GM04503 (cell line): ENCODE measurements at places on chromosomes 7 and 10.
A peak's percentile ranks its signal among the peaks of the same experiment; 100 is the strongest.

DNA sequence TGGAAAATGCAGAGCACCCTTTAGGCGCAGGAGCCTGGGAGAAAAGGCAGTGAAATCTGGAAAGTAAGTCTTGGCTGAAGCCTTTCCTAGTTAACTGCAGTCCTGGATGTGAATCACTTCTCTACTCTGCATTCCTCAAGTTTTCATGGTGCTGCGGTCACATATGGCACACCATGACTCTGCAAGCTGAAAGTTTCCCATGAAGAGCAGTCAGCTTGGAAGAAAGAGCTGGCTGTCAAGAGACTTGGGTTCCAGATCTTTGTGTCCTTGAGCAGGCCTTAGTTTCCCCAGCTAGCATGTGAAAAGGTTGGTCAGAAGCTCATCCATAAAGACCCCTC lies 548.3 kb downstream of the SORCS3 start:
- peak; percentile 47 for DNase-seq

GRCh38 chr7:86653919-86654659 lies 10.4 kb downstream of the GRM3 start:
- no peak for DNase-seq

GRCh38 chr7:28362812-28363211 lies 49.5 kb upstream of the CREB5 start:
- no peak for DNase-seq

- no peak for DNase-seq
These were observed 70.1 kb downstream of the NPTX2 start for GRCh38 chr7:98687111-98687751.

DNA sequence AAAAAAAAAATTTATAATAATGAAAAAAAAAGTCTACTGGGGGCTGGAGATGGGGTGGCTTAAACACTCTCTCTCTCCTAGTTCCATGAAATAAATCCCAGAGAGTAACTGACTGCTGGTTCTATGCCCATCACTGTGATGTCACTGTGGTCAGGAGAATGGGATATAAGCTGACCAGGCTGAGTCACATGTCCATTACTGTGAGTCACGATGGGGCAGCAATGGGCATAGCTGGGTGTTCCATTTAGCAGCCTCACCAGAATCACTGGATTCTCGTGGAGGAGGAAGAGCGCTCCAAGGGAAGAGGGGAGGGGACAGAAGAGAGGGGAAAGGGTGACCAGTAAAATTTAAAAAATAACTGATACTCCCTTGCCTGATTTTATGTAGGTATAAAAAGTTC lies 37.1 kb downstream of the MASTL start:
- peak; percentile 77 for DNase-seq

- DNase-seq = no peak
These were observed 10.6 kb upstream of the SAMD8 start for GRCh38 chr10:75100764-75101291.

DNA sequence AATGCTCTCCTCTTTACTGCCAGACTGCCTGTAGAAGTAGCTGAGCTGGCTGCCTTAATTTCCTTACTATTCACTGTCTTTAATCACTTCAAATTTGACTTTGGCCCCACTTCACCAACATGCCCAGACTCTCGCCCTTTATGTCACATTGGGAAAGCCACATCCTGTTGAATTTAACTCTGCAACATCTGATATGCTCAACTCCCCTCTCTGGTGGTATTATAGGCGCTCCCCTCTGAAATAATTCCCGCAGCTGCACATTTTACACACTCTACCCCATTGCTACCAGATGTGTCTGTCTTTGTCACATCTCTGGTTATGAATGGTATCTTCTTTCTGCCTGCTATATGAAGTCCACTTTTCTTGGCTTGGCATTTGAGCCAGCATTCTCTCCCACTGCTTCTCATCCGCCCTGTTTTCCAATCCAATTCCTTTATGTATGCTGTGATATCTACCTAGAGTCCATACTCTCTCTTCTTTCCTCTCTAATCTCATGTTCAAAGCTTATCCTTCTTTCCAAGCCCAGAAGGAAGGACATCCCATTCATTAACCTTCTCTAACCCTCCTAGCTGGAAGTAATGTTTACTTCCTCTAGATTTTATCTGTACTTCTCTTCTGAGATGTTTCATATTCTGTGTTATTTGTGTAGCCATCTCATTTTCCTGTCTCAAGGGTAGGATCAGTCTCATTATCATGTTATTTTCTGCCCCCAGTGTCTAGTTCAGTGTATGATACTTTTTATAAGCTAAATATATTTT lies 134.5 kb downstream of the ST7 start:
- DNase-seq = no peak

GRCh38 chr10:93223336-93223735 lies 149.6 kb downstream of the CYP26A1 start:
- DNase-seq = no peak

DNA sequence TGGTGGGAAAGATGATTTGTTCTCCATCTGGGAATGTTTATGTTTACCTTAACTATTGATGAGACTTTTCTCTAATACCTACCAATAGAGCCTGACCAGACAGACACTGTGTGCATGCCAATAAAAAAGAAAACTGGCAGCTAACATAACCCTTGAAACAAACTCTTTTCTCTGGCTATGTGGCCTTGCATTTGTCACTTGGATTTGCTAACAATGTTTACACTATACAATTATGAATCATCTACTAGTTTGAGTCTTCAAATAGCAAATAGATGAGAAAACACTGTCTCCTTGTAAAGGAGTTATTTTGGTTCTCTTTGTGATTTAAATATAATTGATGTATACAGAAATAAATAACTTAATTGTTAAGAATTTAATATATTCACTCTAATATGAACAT lies 273.1 kb downstream of the SEMA3D start:
- DNase-seq = peak; percentile 35

DNA sequence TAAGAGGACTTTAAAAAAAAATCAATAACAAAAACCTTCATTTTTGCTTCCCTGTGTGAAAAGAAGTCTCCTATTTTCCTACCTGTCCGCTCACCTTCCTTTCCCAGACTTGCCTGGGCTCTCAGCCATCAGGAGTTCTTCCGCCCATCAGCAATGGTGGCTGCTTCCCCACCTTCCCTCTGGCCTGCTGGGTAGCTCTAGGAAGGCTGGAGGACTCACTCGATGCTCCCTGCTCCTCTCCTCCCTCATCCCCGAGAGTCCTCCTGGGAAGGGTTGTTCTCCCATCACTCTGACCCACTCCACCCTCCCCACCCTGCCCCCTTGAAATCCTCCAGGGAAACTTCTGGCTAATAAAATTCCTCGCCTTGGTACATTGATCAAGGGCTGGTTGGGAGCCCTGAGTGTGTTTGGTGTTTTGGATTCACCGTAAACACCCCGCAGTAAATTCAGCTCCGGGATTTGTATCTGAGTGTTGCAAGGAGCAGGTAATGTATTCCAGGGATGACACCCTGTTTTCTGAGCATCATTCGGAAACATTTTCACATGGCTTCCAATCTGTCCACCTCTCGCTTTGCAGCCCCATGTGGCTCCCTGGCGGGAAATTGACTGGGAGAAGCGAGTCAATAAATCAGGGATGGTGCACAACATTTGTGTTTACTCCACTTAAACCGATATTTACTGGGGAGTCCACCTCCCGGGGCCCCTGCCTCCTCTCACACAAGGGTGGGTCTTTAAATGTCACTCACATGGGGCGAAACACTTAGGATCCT lies 126.4 kb upstream of the SDK1 start:
- DNase-seq = no peak

- no peak for DNase-seq
These were observed 50.9 kb downstream of the LAMB4 start for GRCh38 chr7:108079276-108079647.

DNA sequence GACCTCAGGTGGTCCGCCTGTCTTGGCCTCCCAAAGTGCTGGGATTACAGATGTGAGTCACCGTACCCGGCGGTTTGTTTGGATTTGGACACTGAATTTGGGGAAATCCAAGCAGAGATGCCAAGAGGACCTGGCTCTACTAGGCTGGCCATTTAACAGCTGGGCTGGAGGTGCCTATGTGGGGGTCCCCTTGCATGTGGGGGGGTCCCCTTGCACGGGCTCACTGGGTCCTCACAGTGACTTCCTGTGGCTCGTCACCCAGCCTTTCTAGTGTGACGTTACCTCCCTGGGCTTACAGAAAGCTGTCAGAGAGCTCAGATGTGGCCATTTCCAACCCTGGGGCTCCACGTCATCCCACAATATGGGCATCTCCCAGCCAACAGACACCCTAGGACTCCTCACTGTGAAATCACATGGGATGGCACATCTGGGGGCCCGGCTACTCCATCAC lies 49.3 kb upstream of the GNA12 start:
- DNase-seq = no peak

DNA sequence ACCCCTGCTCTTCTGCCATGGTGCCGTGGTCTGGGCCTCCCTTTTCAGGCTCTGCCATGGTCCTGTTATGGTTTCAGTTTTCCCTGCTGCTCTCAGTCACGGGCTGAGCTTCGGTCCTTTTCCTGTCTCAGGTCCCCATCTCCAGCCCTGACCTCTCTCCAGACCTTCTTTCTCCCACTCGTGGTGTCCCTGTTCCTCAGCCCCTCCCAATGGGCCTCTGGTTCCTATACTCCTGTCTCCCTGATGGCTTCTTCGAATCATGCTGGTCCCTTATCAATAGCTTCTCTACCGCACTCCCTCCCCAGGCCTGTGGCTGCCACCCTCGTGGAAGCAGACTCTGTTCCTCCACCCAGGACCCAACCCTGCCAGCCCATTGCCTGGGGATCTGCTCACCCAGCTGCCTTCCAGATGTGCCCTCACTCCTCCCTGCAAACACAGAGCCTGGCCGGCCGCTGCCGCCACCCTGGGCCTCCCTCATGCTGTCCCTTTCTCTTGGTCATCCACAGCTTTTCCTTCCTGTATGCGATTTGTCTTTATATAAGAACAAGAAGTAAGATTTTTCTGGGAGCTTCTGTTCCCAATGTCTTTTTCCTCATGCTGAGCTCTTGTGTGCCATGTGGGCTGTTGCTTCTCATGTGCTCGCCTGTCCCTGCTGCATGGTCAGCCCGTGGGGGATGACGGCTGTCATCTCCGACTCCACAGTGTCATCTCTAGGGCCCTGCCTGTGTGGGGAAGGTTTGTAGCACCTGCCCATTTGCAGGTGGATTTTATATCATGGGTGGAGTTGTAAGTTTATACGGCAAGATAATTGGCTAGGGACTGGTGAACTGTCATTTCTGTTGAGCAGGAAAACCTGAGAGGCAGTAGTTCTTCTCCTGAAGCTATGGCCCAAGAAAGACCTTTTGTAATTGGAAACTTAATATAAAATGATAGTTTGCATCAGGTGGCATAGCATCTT lies 126.7 kb downstream of the NT5C2 start:
- DNase-seq = no peak

DNA sequence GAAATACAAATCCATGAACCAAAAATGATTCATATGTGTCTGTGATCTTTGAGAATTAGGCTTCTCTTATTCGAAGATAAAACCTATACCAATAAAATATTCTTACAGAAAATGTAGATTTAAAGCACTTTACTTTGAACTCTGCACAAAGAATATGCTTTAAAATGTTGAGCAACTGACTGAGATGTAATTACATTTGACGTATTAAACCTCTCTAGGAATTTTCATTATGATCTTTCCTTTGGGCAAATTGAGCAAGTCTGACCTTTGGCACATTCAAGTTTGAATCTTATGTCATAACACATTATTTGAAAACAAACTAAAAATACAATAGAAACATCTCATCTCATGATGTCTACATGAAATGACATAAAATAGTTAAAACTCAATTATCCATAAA lies 69.2 kb upstream of the AHR start:
- no peak for DNase-seq

DNA sequence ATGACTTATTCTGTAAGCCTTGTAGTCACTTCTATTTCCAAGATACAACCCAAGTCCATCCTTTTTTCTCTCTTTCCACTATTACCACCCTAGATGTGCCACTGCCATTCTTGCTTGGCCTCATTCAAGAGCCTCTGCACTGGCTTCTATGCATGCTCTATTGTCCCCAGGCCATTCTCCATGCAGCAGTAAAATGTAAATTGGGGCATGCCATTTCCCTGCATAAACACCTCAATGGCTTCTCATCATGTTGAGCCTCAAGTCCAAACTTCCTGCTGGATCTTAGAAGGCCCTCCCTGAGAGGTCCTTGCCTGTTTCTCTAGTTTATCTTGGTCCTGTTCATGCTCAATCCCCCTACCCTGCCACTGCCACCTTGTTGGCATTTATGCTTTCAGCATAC lies 23.2 kb upstream of the WDFY4 start:
- no peak for DNase-seq

- no peak for DNase-seq
These were observed 30.2 kb downstream of the ACADSB start for GRCh38 chr10:123038782-123039631.

GRCh38 chr10:7133278-7133677 lies 277.6 kb downstream of the SFMBT2 start:
- DNase-seq = no peak

DNA sequence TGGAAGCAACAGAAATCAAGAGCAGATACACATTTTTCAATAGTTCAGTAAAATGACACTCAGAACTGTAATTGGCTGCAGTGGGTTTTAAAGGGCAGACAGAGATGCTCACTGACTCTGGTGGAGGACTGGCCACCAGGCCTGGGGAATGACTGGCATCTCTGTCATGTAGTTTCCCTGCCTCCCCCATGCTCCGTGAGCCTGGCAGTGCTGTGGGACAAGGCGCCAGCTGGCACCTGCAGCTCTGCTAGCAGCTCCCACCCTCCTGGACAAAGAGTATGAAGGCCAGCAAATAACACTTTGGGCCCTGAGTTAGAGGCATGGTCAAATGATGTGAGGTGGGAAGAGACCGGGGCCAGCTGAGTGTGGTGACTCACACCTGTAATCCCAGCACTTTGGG lies 15.0 kb downstream of the TSPAN33 start:
- no peak for DNase-seq
